ENCODE measurements at places on chromosomes 1 and 21.

- DNase-seq, result peak; percentile 60
Observed at GRCh38 chr1:31155216-31155806, 84.4 kb downstream of the NKAIN1 start.

- DNase-seq, result no peak
Observed at GRCh38 chr1:110633646-110634030, 27.5 kb upstream of the KCNA2 start.

GRCh38 chr21:37821786-37822450 lies 94.3 kb downstream of the KCNJ6 start:
- no peak for DNase-seq

- DNase-seq, result no peak
Observed at GRCh38 chr1:34655206-34655874, 99.5 kb upstream of the GJB5 start.

DNA sequence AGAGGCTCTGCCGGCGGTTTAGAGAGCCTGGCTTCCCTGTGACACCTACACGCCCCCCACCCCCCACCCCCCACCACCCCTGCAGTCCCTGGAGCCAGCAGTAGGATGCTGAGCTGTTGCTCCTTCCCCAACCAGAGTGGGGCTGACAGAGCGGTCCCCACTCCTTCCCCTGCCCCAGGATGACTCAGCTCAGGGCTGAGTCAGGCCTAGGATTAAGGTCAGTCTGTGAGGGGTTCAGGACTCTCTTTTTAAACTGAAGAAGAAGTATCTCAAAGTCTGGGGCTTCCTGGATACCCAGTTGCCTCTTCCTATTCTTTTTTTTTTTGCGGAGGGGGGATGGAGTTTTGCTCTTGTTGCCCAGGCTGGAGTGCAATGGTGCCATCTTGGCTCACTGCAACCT lies 19.1 kb downstream of the DMBX1 start:
- no peak for DNase-seq

GRCh38 chr21:29481641-29482040 lies 182.9 kb downstream of the BACH1 start:
- no peak for DNase-seq

DNA sequence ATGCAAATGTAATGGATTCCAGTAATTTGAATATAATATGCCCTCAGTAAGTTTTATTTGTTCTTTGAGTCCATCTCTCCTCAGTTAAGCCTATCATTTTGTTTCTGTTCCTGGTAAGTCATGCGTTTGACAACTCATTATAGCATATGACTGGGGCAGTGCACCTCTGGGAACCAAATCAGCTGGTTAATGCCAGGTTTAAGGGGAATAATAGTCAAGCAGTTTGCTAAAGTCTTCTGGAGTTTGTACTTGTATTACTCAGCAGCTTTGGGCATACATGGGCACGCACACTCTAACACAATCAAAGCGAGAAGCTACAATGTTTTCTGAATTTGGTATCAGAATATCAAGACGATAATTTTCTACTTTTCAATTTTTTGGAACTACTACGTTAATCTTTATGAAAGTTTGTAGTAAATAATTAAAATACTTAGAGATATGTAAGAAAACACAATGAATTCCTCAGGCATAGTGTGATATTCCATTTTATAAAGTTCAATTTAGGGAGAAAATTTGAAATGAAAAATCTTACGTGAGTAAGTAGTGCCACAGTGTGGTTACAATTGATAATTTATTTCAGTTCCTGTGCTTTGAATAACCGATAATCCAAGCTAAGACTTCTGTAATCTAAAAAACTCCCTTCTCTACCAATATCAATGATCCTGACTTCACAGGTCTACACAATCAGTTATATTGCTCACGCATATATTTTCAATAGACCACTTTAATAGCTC lies 43.8 kb upstream of the KCTD3 start:
- DNase-seq, result no peak

- DNase-seq, result no peak
Observed at GRCh38 chr1:8525216-8525557, 207.3 kb downstream of the SLC45A1 start.

GRCh38 chr1:170240409-170240808 lies 94.7 kb downstream of the NTMT2 start:
- no peak for DNase-seq

DNA sequence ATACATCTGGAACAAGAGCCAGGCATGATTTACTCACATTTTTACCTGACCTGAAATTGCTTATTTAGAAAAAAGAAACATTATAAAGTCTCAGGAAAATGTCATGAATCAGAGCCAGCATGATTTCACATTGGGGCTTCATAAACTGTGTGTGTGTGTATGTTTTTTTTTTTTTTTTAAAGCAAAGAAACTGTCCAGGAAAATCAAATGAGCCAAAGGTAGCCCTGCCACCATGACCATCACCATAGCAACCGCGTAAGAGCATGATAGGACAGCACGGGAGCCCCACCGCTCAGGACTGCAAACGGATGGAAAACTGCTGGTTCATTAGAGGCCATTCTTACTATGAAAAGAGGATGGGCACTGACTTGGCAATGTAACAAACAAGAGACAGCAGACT lies 139.2 kb downstream of the NTMT2 start:
- no peak for DNase-seq

GRCh38 chr1:206658981-206659273 lies 23.6 kb downstream of the DYRK3 start:
- DNase-seq, result no peak

GRCh38 chr21:27693376-27693775 lies 726.5 kb upstream of the ADAMTS5 start:
- DNase-seq, result no peak

- DNase-seq, result no peak
Observed at GRCh38 chr1:154873321-154873950, 3.4 kb upstream of the KCNN3 start.

DNA sequence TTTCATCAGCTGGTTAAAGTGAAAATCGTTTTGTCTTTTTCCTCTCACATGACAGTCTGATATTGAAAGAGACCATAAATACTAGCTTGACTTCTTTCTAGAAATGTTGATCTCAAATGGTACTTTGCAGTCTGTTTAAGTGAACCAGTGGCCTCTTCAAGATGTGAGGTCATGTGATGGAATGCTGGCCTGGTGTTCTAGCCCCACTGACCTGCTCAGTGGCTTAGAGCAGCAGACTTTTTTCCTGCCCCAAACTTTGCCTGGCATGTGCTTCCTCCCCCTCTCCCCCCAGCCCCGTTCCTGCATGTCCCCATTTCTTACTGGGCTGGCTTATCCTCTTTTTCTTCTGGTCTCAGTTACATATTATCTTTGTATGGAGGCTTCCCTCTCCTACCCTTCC lies 34.3 kb downstream of the ZYG11A start:
- DNase-seq, result no peak

DNA sequence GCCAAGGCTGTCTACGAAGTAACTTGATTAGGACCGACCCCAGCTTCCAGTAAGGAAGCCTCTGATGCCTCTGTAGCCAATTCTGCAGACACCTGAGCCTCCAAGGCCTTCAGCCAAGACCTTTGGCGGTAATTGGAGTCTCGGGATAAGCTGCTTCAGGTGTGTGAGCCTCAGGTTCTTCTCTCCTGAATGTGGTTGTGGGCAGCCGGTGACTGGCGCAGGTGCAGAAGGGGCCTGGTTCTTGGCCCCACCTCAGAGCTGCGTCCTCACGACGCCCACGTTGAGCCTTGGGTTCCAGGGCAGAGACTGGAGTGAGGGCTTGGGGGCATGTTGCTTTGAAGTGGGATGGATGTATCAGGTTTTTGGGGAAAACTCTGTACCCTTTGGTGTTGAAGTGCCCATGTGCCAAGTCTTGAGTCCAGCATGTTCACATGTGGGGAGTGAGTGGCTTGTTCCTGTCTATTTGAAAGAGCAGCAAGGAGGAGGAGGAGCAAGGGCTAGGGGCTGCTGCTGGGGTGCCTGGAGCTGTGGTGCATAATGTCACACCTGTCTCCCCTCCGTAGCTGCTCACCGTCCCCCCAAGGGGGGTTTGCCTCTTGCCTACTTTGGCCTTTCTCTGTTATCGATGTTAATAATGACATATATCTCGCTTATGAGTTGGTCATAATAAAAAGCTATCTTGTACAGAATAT lies 1.4 kb downstream of the PSEN2 start:
- no peak for DNase-seq

DNA sequence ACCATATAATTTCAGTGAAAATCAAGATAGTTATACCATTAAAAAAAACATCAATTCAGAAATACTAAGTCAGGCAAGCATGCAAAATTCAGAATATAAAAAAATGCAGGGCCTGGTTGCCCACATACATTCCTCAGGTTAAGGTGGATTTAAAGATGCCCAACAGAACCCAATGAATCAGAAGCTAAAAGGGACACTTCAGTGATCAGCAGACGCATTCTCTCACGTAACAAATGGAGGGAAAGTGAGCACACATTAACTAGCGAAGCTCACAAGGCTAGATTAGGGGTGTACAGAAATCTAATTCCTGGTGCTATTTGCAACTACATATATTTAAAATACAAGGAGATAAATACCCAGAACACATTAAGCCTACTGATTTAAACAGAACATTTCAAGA lies 17.5 kb downstream of the TOMM20 start:
- DNase-seq, result no peak

DNA sequence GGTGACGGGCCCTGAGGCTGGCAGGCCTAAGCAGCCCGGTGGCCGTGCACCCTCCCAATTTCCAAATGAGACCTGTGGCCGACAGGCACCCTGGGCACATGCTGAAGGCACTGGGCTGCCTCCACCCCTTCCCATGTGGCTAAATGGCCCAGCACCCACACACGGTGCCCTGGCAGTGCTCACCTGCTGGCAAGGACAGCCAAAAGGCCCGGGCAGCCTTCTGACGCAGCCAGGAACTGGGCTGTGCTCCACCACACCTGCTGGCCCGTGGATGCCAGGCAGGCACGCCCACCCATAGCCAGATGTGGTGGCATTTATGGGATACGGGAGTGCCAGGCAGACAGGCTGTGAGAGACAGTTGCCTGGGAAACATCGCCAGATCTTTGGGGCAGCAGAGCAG lies 4.0 kb upstream of the FAAP20 start:
- no peak for DNase-seq

DNA sequence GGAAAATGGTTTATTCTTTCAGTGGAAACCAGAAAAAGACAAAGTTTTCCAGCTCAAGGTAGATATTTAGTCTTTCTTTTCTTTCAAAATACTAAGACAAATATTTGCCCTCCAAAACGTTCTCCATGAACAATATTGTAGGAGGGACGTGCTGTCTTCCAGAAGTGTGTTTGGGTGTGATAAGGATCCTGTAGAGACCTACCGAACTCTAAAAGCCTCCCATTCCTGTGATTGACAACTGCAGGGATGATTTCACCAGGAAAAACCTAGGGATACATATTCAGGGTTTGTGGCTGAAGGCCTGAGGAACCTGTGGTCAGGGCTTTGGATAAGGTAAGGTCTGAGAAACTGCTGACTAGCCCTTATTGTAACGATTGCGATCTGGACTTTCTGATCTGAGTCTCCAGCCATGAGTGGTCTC lies 167.1 kb downstream of the ZNF648 start:
- DNase-seq, result no peak

GRCh38 chr21:41952568-41953248 lies 1.1 kb downstream of the C2CD2 start:
- DNase-seq, result no peak

GRCh38 chr1:99516141-99516540 lies 129.8 kb upstream of the PALMD start:
- DNase-seq, result no peak

GRCh38 chr21:17949421-17949820 lies 130.3 kb upstream of the C21orf91 start:
- DNase-seq, result no peak

- no peak for DNase-seq
Observed at GRCh38 chr1:158666037-158666436, 20.5 kb downstream of the SPTA1 start.

- no peak for DNase-seq
Observed at GRCh38 chr1:112721966-112722524, 6.9 kb upstream of the PPM1J start.

DNA sequence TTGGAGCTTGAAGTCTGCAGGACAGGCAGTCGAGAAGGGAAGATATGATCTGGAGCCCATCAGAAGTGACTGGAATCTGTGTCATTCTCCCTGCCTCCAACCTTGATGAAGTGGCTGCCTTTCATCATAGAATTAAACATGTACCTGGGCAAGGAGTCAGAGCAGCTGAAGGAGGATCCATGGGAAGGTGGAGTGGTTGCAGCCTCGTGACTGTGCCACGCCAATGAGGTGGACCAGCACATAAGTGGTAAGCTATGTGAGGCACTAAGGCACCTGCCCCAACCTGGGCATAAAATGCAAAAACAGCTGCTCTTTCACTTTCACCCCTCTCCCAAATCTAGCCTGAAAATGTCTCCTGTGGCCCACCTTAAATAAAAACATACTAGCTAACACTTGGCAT lies 7.3 kb downstream of the SLC22A15 start:
- no peak for DNase-seq

GRCh38 chr1:92774407-92774806 lies 10.5 kb downstream of the EVI5 start:
- no peak for DNase-seq

DNA sequence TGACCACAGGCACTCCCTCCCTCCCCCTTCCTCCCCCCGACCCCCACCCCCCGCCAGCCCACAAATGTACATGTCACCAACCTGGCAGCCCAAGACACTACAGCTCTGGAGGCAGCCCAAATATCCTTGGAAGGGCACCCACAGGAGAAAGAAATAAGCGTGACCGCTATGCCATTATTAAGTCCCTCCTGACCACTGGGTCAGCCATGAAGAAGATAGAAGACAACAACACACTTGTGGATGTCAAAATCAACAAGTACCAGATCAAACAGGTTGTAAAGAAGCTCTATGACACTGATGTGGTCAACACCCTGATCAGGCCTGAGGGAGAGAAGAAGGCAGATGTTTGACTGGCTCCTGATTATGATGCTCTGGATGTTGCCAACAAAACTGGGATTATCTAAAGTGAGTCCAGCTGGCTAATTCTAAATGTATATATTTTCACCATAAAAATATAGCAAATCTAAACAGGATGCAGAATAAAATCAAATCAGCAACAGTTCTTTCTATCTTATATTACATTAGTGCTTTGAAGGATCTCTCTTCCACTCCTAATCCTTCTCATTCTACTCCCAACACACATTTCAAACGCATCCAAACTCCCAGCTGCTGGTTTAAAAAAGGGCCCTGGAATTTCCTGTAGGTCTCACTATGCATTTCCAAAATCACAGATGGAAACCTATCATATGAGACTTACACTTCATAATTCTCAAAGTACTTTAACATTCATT lies 77.4 kb upstream of the SLFNL1 start:
- no peak for DNase-seq

DNA sequence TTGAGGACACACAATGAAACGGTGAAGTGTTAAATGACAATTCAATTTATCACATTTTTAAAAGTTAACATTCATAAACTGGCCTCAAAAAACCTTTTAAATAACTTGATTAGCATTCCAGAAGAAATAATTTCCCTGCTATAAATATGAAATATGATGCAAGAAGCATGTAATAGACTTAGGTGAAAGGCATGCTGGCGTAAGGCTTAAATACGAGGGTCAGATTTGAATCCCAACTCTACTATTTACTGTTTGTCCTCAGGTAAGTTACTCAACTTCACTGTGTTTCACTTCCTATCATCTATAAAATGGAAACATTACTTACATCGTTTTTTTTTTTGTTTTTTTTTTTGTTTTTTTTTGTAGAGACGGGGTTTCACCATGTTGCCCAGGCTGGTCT lies 40.8 kb downstream of the EPRS1 start:
- DNase-seq, result no peak

Data from stimulated activated CD4-positive, alpha-beta T cell treated with anti-CD3 and anti-CD28 coated beads, Interleukin-15, amount 100 ng/mL, for 48 hours (primary cell).